ENCODE measurements at places on chromosomes 3 and 15.

DNA sequence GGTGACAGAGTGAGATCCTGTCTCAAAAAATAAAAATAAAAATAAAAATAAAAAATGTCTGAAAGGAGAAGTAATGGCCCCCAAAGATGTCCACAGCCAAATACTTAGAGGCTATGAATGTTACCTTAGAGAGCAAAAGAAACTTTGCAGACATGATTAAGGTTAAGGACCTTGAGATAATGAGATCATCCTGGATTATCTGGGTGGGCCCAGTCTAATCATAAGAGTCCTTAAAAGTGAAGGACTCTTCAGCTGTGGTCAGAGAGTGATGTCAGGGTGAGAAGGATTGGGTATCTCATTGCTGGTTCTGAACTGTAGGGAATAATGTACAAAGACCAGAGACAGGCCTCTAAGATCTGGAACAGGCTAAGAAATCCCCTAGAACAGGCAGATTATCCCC lies 84.9 kb upstream of the POU1F1 start:
- DNase-seq: no peak

DNA sequence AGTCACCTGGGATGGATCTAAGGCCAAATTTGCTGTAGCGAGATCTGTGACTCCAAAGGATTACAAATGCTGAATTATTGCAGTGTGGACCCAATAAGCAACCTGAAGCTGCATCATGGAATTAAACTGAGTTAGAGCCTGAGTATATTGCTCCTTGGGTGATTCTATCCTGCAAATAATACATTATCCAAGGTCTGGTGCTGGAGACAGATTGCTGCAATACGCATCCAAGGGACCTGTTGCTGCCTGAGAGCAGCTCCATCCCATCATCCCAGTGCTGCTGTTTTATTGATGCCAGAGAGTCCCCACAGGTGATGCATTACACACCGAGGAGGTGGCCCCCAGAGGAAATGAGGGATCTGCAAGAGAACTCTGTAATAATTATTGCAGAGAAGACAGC lies 31.6 kb upstream of the PCSK6 start:
- no peak for DNase-seq

DNA sequence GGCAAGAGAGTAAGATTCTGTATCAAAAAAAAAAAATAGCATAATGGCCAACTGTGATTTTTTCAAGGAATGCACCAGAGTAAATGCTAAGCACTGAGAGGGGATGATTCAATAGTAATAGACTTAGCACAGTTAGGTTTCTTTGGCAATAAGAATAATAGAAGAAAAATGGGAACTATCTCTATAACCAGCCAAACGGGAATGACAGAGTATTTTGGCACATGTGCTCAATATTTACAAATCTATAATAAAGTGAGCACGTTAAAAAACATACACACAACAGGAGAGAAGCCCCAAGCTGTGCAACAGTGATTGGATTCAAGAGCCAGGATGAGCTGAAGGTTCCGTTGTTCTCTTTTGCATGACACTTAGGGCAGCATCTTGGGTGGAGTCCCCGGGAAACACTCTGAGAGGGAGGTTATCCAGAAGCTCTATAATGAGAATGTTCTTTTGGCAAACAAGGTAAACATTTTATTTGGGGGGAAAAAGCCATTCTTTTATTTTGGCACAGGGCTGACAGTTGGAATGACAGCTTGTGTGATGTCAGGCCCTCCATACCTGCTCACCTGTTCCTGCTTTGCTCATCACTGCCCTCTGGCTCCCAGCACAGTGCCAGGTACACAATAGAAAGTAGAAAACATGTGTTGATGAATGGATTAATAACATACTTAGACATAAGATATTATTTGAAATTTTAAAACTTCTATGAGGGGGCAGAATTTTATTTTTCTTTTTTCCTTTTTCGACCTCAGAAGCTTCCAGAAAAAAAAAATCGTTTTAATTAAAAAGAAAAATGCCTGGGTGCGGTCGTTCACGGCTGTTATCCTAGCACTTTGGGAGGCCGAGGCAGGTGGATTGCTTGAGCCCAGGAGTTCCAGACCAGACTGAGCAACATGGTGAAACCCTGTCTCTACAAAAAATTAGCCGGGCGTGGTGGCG lies 44.0 kb upstream of the MUC4 start:
- DNase-seq: no peak

DNA sequence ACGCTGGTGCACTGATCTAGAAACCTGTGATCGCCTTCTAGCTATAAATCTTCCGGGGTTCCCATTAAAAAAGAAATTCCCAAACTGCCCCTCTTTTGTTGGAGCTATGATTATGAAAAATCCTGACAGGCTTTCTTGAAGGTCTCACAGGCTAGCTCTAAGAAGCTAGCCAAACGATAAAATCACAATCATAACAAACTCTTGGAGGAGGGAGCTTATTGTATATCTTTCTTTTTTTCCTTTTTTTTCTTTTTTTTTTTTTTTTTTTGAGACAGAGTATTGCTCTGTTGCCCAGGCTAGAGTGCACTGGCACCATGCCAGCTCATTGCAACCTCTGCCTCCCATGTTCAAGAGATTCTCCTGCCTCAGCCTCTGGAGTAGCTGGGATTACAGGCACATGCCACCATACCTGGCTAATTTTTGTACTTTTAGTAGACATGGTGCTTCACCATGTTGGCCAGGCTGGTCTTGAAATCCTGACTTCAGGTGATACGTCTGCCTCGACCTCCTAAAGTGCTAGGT lies 72.0 kb downstream of the MYO1E start:
- DNase-seq: no peak

GRCh38 chr3:115960799-115961198 lies 337.5 kb downstream of the GAP43 start:
- peak; percentile 12 for DNase-seq

- DNase-seq: no peak
These were observed 17.6 kb downstream of the BHLHE40 start for GRCh38 chr3:4996771-4997291.

- DNase-seq: peak; percentile 18
These were observed 40.0 kb upstream of the PRR23E start for GRCh38 chr3:127152684-127153505.

GRCh38 chr15:37101980-37102304 lies 1.6 kb upstream of the MEIS2 start:
- no peak for DNase-seq

GRCh38 chr15:78345396-78346125 lies 5.4 kb downstream of the CRABP1 start:
- DNase-seq: no peak

GRCh38 chr3:164113371-164114332 lies 964.6 kb downstream of the SI start:
- DNase-seq: no peak

All from DMS 273 treated with DMSO at 0.1 percent for 48 hours (cell line).